ENCODE measurements at places on chromosomes 7 and 10.
A peak's percentile ranks its signal among the peaks of the same experiment; 100 is the strongest.

DNA sequence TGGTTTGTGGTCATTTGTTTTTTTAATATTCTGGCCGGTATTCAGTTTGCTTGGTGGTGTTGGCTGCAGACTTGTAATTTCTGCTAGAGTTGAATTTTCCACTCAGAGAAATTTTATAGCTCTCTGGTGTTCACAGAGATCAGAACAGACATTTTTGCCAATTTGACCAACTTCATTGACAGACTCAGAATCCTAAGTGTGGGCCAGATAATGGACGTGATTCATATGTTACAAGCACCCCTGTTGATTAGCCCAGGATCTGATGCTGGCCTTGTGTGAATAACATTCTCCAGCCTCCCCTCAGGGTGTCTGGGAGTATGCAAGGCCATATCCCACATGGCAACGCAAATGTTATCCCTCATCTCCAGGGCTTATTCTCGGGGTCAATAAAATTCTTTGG, 283.8 kb downstream of the C7orf25 start:
- DNase-seq: no peak

GRCh38 chr10:102460836-102461186, 9.5 kb upstream of the C10orf95 start:
- DNase-seq: no peak

- no peak for DNase-seq
Observed at GRCh38 chr10:24850727-24851296, 101.6 kb downstream of the PRTFDC1 start.

DNA sequence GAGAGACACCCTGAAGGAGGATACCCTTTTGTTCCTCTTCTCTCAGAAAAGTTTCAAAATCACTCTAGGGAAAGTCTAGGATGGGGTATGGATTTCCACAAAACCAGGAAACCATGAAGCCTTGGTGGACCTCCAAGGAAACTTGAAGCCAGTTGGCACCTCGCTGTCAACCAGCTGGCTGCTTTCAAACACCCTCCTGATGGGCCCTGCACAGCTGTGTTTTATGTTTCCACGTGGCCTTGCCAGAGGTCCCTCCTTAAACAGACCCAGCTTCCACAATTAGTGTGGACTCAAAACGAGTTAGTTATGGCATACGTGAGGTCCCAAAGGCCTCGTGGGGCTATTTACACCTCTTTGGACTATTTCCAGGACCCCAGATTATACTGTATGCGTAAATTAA, 5.9 kb downstream of the PPP1R3A start:
- no peak for DNase-seq

GRCh38 chr10:130746311-130746710, 565.2 kb downstream of the TCERG1L start:
- no peak for DNase-seq

DNA sequence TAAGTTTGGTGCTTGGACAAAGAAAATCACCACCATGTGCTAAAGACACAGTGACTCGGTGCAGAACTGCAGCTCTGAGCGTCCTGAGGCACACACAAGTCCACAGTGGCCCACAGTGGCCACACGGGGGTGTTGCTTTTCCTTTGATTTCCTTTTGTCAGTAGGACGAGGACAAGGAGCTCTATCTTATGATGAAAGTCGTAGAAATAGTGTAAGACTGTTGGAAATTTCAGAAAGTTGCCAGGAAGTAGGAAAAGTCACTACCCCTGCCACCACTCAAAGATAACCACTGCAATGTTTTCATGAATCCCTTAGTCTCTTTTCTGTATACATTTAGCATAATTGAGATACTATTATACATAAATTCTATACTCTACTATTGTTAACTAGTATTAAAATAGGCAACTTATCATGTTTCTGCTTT, 146.0 kb downstream of the TNS3 start:
- peak; percentile 74 for DNase-seq

DNA sequence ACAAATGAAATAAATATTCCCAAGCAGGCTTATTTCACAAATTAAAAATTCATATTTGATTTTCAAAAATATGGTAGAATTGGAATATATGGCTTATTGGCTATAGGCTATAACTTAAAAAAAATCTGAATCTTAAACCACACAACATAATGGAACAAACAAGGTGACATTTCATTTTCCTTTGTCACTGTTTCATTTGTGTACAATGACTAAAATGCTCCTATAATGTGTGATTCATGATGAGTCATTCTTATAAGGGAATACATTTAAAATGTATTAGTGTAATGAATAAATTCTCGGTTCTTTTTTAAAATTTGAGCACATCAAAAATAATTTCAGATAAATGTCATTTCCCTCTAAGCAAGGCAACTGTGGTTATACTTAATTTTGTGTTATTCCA, 148.0 kb upstream of the ANK3 start:
- no peak for DNase-seq

DNA sequence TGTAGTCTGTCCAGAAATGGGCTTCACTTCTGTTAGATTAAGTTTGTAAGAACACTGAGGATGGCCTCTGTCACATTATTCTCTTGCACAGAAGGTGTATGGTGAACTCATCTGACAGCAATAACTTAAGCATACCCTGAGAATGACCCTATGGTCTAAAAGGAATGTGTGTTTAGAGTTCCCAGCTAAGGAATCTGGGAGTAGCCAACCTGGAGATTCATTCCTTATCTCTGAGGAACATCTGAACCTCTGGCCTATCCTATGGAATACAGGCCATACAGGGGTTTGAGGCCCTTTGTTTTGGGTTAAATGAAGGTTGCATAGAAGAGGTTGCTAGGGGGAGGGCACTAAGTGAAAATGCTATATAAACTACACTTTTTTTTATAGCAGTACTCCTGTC, 41.4 kb downstream of the LAMB4 start:
- no peak for DNase-seq

All from lung microvascular endothelial cell (primary cell).